Psoas muscle (tissue), 8 donors: ENCODE measurements at places on chromosomes 6 and 20. TPM values are rescaled to one million over a fixed set of nuclear protein-coding genes. Genes with fewer than 3 reads are reported as not detected.
A peak's percentile ranks its signal among the peaks of the same experiment; 100 is the strongest.

GRCh38 chr6:157673596-157673995 is 149.4 kb upstream of the SNX9 start:
- H3K36me3 ChIP-seq: peaks cover 6% of the 10 kb centered on the region
- H3K4me3 ChIP-seq: no peak overlapping the region
- H3K27ac ChIP-seq: no peak overlapping the region

GRCh38 chr6:117795234-117795633 is 111.8 kb upstream of the SLC35F1 start:
- H3K27me3 ChIP-seq: no peaks in the 10 kb centered on the region
- DNase-seq: no peak
- no peaks in the 10 kb centered on the region for H3K36me3 ChIP-seq
- no peak overlapping the region for H3K27ac ChIP-seq
- H3K4me3 ChIP-seq: no peak overlapping the region
- no peaks in the 10 kb centered on the region for H3K4me1 ChIP-seq

DNA sequence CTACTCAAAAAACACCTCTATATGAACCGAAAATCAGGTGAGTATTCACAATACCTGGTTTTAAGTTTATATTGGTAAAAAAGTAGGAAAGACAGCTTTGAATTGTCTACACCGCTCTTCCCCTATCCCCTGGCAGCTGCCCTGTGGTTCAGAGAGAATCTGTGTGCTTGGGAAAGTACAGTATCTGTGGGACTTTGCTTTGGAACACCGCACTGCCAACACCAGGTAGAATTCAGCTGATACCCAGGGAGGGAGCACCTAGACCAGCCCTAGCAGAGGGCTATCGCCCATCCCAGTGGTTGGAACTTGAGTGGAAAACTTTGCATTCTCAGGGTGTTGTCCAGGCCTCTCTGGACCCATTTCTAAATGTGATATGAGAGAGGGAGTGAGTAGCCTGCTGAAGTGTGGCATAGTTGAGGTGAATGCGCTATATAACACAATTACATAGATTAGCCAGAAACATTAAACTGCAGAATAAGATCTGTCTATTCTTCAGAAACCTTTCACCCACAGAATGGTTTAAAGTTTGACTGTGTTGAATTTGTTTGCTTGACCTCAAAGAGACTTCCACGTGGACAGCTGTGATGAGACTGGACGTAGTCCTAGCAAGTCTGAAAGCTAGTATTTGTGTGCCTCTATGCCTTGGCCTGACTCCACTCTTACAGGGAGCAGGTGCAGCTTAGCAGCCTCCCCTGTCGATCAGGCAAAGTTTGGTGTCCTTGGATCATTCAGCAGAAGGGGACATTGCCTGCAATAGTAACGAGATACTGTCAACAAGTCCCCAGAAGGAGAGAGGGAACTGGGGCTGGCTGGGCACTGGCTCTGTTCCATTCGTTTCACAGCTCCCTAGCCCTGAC is 11.5 kb upstream of the MPC1 start:
- H3K4me1 ChIP-seq: peaks cover 7% of the 10 kb centered on the region
- no peak overlapping the region for H3K4me3 ChIP-seq
- no peak for DNase-seq
- peak overlapping the region; percentile 50 for H3K27ac ChIP-seq
- no peaks in the 10 kb centered on the region for H3K27me3 ChIP-seq

DNA sequence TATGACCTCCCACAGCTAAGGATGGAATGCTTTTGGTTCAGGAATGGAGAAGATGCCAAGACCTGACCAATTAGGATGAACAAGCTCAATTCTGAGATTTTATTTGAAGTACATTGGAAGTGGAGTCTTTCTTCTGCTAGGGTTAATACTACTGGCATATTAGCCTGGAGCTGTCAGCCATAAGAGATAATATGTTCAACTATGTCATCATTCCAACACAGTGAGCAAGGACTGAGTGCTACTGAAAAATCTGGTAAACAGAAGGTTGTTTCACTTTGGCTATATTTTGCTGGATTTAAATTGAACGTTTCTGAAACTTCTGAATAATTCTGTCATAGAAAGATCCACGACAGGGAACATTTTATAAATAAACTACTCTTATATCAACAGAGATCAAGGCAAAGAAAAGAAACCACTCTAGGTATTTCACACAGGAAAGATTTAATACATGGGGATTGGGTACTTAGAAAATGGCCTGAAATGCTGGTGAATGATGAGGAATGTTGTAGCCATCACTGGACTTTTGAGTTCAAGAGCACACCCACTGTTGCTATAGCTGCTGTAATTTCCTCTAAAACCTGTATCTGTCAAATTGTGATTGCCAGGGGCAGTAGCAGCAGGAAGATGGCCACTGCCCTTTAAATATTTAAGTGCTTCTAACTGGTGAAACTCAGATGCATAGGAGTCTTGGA is 200.5 kb downstream of the PLCB4 start:
- H3K4me3 ChIP-seq: no peak overlapping the region
- no peaks in the 10 kb centered on the region for H3K4me1 ChIP-seq
- H3K36me3 ChIP-seq: no peaks in the 10 kb centered on the region

The SOX18 gene
- polyA plus RNA-seq: 4.2 TPM
